Activated naive CD4-positive, alpha-beta T cell treated with anti-CD3 and anti-CD28 coated beads for 36 hours (primary cell): ENCODE measurements at places on chromosomes 2 and 18.

DNA sequence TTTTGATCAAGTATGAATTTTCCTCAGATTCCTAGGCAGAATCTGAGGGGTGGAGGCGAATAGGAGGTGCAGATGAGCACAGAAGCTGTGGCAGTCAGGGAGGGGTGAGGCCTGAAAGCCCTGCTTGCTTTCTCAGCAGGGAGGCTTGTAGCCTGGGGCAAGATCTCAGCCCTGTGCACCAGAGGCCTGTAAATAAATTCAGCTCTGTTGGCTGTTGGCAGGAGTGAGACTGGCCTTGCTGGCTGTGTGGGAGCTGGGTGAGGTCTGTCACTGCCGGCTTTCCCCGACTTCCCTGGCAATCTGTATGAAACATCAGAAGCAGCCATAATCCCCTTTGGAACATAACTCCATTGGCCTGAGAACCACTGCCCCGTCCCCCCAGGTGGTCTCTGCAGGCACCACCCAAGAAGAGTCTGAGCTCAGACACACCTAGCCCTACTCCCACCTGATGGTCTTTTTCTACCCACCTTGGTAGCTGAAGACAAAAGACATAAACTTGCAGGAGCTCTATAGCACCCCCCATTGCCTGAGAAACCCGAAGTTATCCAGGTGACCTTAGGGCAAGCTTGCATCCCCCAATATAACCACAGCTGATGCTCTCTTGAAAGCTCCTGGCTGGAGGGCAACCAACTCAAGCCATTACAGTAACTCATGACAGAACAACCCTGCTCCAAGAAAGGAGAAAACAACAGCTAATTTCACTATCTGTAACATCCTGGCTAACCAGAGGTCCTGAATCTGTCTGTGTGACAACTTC, 32.3 kb downstream of the EVA1A start:
- DNase-seq = no peak

DNA sequence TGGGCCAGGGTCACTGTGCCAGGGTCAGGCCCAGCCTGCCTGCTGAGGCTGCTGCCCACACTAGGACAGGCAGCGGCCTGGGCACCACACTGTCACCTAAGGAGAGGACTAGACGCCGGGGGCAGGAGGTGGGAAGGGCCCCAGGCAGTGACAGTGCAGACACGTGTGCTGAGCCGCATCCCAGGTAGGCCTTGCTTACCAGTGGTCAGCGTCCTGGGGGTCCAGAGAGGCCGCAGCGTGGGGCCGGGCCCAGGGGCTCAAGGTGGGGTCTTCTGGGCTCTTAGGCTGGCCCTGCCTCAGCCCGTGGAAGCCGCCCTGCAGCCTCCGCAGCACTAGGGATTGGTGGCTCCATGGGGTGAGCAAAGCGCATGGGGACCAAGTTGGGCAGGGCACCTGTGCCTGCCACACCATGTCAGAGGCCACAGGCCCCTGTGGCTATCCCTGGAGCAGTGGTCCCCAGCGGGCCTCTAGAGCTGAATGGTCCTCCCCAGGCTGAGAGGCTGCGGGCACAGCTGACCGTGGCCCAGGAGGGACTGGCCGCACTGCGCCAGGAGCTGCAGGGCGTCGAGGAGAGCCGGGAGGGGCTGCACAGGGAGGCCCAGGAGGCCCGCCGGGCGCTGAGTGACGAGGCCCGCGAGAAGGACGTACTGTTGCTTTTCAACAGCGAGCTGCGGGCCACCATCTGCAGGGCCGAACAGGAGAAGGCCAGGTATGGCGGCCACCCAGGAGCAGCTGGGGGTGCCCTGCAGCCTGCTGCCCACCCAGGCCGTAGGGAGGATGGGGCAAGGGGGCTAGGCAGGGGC, 35.2 kb upstream of the SNED1 start:
- DNase-seq = peak; percentile 2

GRCh38 chr2:153387203-153387602, 91.4 kb downstream of the RPRM start:
- DNase-seq = no peak

DNA sequence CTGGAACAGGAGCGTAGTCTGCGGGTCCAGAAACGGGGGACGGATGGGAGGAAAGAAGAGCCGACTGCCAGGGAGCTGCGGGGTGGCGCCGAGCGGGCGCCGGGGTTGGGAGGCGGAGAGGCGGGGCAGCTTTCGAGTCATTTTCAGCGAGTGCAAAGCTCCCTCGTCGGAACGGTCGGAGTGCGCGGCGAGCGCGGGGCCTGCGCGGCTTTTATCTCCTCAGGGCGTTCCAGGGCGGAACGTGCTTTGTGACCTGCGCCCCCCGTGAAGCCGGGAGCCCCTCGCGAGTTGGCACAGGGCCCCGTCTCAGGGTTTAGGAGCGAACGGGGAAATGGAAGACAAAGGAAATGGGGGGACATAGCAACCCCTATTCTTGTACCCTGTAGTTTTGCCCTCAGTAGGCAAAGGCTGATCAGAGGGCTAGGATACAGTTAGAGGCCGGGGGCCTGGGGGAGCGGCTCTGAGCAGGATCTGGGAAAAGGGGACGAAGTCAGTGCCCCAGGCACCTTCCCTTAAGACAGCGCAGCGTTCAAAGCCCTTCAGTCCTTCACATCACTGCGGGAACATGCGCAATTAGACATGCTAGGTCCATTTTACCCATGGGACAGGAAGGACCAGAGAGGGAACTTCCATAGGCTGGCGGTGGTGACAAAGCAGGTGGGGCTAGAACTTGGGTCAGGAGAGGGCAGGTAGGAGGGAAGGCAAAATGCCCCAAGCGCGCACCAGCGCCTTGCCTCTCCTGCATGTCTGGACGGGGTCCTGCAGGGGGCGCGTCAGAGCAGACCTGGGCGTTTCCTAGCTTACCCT, 60.1 kb upstream of the IL1RL1 start:
- peak; percentile 82 for DNase-seq

GRCh38 chr2:9811679-9812511, 31.4 kb upstream of the TAF1B start:
- no peak for DNase-seq

DNA sequence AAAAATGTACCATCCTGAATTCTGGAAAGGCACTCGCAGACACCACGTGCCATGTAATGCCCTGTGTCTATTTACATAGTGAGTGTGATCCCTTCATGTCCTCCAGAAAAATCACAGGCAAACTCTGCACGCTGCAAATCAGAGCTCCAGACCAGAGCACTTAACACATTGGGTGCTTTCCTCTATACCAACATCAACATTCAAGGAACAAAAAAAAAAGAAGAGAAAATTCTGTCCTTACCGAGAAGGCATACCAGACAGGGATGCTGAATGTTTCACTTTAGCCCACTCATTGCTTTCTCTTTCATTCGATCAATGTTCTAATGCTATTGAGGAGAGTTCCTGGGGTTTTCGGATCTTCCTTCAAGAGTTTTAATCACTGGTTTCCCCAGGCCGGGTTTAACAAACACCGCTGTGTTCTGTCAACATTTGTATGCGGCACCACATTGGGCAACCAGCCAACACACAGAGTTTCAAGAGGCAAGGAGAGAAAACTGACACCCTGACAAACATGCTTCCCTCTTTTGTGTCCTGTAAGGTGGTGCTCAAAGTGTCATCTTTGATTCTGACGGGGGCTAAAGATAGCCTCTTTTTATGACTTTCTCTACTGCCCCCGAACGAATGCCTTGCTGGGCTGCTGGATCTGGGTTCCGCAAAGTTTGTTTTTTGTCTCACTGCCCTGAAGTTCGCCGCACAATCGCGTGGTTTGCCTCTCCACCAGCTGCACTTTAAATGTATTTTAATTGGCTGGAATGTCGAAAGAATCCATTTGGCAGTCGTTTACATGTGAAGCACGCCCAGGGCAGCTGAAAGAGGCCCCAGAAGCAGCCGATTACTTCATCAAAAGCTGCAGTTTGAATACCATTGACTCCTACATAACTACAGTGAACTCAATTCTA, 106.4 kb upstream of the NCKAP5 start:
- no peak for DNase-seq

DNA sequence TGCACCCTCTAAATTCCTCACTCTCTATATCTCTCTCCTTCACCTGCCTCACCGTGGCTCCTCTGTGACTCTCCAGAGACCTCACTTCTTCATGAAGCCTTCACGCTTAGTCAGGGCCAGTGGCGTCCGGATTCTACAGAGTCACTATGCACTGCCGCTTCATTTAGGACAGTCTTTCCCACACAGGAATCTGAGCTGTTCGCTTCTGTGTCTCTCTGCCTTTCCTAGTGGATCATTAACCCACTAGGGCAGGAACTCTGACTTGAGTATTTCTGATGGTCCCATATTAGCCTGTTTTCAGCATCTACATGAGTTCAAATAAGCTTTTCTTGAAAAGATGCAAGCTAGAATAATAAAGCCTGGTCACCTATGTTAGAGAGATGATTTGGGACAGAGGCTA, 180.2 kb upstream of the DOK6 start:
- no peak for DNase-seq

DNA sequence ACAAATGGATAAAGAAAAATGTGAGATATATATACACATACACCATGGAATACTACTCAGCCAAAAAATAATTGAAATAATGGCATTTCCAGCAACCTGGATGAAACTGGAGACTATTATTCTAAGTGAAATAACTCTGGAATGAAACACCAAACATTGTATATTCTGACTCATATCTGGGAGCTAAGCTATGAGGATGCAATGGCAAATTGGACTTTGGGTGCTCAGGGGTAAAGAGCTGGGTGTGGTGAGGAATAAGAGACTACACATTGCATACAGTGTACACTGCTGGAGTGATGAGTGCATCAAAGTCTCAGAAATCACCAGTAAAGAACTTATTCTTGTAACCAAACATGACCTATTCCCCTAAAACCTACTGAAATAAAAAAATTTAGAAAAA, 636.0 kb upstream of the LRATD1 start:
- no peak for DNase-seq

- DNase-seq = no peak
Measured at GRCh38 chr2:97706112-97706511, 7.3 kb upstream of the ZAP70 start.

DNA sequence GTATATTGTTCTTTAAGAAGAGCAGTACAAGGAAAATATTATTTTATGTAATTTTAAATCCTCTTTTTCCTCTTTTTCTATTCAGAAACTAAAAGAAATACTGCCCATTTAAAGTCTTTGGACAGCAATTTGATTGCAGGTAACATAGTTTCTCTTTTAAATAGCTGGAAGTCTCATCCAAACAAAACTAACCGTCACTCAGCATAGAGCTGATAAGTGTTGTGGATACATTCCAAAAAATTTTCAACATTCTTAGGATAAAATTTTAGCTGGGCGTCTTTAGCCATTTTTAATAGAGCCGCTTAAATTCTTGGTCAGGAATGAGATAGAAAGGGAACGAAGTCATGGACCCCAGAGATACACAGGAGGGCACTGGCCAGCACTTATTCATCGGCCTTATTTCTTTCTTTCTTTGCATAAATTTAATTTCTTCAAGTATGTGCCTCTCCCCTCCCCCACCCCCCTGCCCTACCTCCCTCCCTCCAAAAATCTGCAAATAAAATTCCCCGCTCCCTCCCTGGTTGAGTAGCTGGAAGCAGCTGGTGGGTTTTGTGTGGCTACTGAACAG, 81.7 kb downstream of the GBX2 start:
- no peak for DNase-seq

- no peak for DNase-seq
Measured at GRCh38 chr2:79770926-79771325, 258.1 kb downstream of the CTNNA2 start.

DNA sequence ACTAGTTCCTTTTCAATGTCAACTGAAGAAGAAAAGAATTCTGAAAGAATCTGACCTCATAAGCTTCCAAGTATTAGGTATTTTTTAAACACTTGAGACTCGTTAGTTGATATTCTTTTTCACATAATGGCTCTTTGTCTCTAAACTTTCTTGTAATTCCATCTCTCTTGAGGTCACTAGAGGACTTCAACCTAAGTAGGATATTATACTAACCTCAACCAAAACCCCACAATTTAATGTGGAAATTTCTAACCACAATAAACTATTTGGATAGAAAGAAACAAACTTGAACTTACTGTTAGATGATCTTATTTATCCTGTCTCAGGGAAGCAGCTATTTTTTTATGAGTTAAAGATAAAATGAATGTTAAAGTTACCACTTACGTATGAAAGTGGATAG, 206.9 kb upstream of the FSIP2 start:
- DNase-seq = no peak

DNA sequence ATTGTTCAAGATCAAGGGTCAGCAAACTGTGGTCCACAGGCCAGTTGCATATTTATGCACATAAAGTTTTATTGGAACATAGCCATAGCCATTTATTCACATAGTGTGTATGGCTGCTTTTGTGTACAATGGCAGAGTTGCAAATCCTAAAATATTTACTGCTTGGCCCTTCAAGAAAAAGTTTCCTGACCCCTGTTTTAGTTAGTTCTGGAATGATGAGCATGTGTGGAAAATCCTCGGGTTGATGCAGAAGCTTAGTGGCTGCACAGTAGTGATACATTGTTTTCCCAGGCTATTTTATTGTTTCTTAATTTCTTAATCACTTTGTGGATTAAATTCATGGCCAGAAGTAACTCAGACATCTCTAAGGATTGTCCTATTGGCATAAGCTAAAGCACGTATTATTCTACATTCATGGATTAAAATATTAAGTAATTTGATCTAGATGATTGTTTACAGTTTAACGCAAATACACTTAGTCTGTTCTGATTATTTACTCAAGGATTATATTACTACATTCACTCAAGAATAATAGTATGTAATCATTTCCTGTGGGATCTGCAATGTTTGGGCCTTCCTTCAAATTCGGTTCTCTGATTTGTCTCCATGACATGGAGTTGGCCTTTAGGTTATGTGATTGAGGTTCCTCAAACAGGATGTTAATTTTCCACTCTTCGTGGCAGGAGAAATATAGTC, 165.5 kb downstream of the TMEM247 start:
- DNase-seq = no peak

- DNase-seq = no peak
Measured at GRCh38 chr2:163673522-163673921, 62.3 kb downstream of the FIGN start.

- no peak for DNase-seq
Measured at GRCh38 chr2:164722616-164723338, 101.5 kb upstream of the GRB14 start.

- no peak for DNase-seq
Measured at GRCh38 chr2:234304950-234305349, 191.9 kb downstream of the ARL4C start.

DNA sequence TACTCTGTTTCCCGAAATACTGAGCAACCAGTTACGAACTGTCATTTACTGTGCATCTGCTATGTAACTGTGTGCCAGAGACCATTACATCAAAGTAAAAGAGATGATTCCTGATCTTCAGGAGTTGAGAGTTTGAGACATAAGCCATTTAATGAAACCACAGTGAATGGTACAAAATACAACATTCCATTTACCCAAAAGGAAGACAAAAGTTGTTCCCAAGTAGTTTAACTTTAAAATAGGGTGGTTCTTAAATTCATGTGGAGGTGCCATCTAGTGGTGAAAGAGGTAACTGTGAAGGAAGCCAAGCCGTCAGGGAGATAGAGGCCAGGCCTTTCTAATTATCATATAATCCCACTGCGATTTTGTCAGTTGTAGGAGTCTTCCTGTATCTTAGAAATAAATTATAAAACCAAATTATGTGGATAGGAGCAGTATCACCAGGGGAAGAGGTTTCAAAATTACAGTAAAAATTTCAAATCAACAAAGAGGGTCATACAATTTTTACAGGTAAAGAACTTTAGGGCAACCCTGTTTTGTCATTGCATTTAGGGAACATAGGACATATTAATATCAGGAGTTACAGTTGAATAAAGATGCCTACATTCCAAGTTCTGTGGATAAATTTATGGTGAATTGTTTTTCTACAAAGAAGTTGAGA, 67.7 kb downstream of the EPAS1 start:
- DNase-seq = peak; percentile 57
